ENCODE measurements at places on chromosomes 7 and 10. TPM values are rescaled to one million over a fixed set of nuclear protein-coding genes. Genes with fewer than 3 reads are reported as not detected.

Gene CNNM1
- total RNA-seq: 0.81 TPM

Gene TMEM176A
- not detected for total RNA-seq

Gene TMEM176B
- total RNA-seq: not detected

Gene SLC18A3
- not detected for total RNA-seq

Gene ADAM12
- total RNA-seq: not detected

Gene IDI2
- total RNA-seq: not detected

Gene PCLO
- total RNA-seq: not detected

Gene NFE2L3
- total RNA-seq: 12.5 TPM

GRCh38 chr7:70925411-70926115 is 206.4 kb upstream of the GALNT17 start:
- H3K4me3 ChIP-seq: no peak overlapping the region
- peaks cover 1% of the 10 kb centered on the region for H3K36me3 ChIP-seq
- H3K27ac ChIP-seq: no peak overlapping the region
- no peak for DNase-seq
- H3K27me3 ChIP-seq: no peaks in the 10 kb centered on the region
- no peaks in the 10 kb centered on the region for H3K4me1 ChIP-seq

- no peaks in the 10 kb centered on the region for H3K4me1 ChIP-seq
- no peak for DNase-seq
- no peaks in the 10 kb centered on the region for H3K36me3 ChIP-seq
Observed at GRCh38 chr7:14380881-14381280, 391.4 kb upstream of the ETV1 start.

GRCh38 chr10:89609833-89610346 is 35.2 kb downstream of the PANK1 start:
- no peak overlapping the region for H3K27ac ChIP-seq
- no peaks in the 10 kb centered on the region for H3K36me3 ChIP-seq
- no peaks in the 10 kb centered on the region for H3K27me3 ChIP-seq
- DNase-seq: peak; percentile 13
- H3K4me1 ChIP-seq: peaks cover 11% of the 10 kb centered on the region

GRCh38 chr7:36075561-36075960 is 77.5 kb upstream of the EEPD1 start:
- no peak overlapping the region for H3K27ac ChIP-seq
- no peaks in the 10 kb centered on the region for H3K36me3 ChIP-seq
- H3K27me3 ChIP-seq: no peaks in the 10 kb centered on the region
- H3K4me1 ChIP-seq: no peaks in the 10 kb centered on the region
- H3K4me3 ChIP-seq: no peak overlapping the region

- H3K27me3 ChIP-seq: no peaks in the 10 kb centered on the region
- peak overlapping the region; percentile 99 for H3K27ac ChIP-seq
Observed at GRCh38 chr7:50314836-50315592, 10.5 kb downstream of the IKZF1 start.

DNA sequence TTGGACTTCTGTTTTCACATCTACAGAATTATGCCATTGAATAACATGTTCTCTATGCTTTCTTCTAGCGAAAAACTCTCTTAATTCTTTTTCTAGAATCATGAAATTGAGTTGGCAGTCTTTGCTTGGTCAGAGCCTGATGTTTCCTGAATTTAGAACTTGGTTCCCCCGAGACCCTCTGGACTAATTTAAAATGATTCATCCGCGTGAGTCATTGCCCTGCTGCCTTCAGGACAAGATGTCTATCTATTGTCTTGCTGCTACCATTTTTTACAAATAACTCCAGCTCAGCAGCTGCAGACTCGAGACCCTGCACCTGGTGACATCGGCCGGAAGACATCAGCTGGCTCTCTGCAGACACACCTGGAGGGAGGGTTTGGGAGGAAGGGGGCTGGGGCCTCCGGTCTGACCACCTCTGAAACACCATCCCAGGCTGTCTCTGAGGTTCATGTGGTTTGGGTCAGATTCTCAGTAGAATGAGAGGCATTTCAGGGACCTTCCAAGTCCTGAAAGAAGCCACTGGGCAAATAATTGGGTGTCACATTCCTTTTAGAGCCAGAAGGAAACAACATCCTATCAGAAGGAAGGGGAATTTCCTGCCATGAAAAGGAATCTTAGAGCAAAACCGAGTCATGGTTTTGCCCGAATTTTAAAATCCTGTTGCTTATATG is 20.9 kb upstream of the KLF6 start:
- peaks cover 73% of the 10 kb centered on the region for H3K4me1 ChIP-seq
- no peaks in the 10 kb centered on the region for H3K27me3 ChIP-seq
- H3K4me3 ChIP-seq: peak overlapping the region; percentile 10
- DNase-seq: peak; percentile 45

- H3K4me3 ChIP-seq: no peak overlapping the region
- H3K36me3 ChIP-seq: peaks cover 27% of the 10 kb centered on the region
- no peak overlapping the region for H3K27ac ChIP-seq
- peaks cover 12% of the 10 kb centered on the region for H3K4me1 ChIP-seq
- peak; percentile 86 for DNase-seq
- peaks cover 1% of the 10 kb centered on the region for H3K27me3 ChIP-seq
Observed at GRCh38 chr10:100518761-100519241, 860 bp downstream of the SEC31B start.

- no peak overlapping the region for H3K27ac ChIP-seq
- no peak overlapping the region for H3K4me3 ChIP-seq
- H3K36me3 ChIP-seq: no peaks in the 10 kb centered on the region
- H3K4me1 ChIP-seq: no peaks in the 10 kb centered on the region
- H3K27me3 ChIP-seq: peaks cover 3% of the 10 kb centered on the region
Observed at GRCh38 chr7:158447506-158448171, 140.0 kb downstream of the PTPRN2 start.

DNA sequence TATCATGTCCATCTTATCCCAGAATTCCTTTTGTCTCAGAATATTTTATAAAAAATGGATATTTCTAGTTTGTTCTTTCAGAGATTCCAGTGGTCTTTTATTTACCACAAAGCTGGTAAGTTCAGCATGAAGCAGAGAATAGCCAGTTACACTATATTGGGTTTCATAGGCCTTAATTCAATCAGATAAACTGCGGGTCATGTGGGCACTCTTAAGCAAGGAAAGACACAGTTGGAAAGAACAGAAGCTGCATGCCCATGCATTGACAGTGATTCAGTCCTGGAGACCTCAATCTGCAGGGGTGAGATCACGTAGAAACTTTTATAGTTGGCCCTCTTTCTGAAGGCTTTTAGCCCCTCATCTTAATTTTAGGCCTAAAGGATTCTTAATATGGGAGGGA is 281.3 kb upstream of the IGFBP3 start:
- DNase-seq: no peak
- H3K36me3 ChIP-seq: no peaks in the 10 kb centered on the region
- no peak overlapping the region for H3K27ac ChIP-seq
- H3K4me1 ChIP-seq: no peaks in the 10 kb centered on the region
- H3K4me3 ChIP-seq: no peak overlapping the region

DNA sequence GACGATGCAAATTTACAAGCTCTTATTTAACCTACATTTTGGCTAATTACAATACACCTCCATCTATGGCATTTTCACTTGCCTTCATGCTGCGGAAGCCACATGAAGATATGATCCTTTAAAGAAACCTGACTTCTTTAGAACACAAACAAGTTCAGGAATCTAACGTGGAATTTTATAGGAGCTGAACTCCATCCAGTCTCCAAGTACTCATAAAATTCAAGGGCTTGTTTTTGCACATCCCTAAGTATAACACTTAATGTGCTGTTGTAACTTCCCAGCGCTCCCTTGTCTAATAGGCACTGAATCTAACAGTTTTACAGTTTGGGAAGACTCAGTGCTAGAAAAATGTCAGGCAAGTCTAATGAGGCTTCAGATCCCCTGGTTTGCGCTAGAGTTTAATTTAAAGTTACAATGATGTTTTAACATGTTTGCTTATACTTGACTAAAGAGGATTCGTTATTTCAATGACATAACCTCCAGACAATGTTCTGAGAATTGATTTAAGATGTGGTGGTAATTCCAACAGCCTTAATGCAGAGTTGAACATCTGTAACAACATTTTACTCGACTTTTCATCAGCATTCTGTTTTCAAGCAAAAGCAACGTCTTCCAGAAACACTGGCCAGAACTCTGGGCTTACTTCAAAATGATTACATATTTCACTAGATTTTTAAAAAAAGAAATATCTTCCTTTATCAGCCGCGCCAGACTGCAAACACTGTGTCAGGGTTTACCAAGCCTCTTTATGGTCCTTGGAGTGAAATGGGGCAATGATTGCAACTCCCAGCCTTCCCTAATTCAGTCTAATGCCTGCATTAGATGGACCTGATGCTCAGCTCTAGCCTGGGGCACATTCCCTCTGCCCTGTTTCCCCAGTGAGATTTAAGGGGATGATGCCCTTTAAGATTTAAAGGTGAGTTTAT is 664.3 kb downstream of the KCNMA1 start:
- no peak for DNase-seq
- no peaks in the 10 kb centered on the region for H3K36me3 ChIP-seq
- H3K4me1 ChIP-seq: no peaks in the 10 kb centered on the region
- H3K4me3 ChIP-seq: no peak overlapping the region
- H3K27ac ChIP-seq: no peak overlapping the region

GRCh38 chr10:54559498-54559897 is 241.5 kb downstream of the PCDH15 start:
- H3K4me1 ChIP-seq: no peaks in the 10 kb centered on the region
- no peak overlapping the region for H3K27ac ChIP-seq
- no peaks in the 10 kb centered on the region for H3K36me3 ChIP-seq
- no peak overlapping the region for H3K4me3 ChIP-seq

- H3K4me3 ChIP-seq: no peak overlapping the region
- no peak overlapping the region for H3K27ac ChIP-seq
Observed at GRCh38 chr7:148304083-148304335, 286.6 kb upstream of the C7orf33 start.

DNA sequence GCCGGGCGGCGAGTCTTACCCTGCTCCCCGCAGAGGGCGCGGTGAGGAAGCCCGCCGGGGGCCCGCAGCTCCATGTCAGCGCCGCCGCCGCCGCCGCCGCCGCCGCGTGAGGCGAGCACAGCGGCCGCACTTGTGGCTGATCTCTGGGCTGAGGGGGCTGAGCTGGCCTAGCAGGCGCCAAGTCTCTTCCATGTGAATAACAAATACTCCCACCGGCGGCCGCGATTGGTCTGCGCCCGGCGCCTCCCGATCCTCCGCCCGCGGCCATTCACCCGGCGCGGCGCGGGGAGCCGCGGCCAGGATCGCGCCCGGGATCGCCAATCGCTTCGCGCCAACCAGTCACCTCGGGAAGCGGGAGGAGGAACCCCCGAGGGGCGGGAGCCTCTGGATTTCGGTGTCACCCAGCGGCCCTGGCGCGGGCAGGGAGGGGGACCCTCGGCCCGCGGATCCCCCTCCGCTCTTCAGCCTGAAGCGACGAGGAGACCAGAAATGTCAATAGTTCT is at the start of gene GRM8:
Gene GRM8, minus strand, starts transcription at position 164 of the 503 bp plus-strand sequence.
- H3K27ac ChIP-seq: no peak within 1 kb of the TSS
- peak within 1 kb of the TSS; percentile 76 for H3K4me3 ChIP-seq
- peaks cover 62% of the 10 kb centered on the region for H3K27me3 ChIP-seq
- H3K4me1 ChIP-seq: peaks cover 14% of the 10 kb centered on the region
- no peaks in the 10 kb centered on the region for H3K36me3 ChIP-seq

DNA sequence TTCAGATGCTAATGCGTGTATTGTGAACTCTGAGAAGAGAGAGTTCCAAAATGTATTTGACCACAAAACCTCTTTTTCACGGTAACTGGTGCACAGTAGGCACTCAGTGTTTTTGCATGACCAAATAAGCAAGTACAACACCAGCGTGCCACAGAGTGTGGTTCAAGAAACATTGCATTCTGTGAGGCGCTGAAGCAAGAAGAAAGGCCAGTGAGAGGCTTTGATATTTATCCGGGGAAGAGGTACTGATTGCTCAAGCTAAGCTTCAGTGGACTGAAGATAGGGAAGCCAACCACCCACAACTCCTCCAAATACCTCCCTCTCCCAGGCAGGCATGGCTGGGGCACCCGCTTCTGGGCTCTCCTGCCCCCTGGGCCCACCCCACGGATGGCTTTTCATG is 611.2 kb downstream of the SDK1 start:
- DNase-seq: no peak
- no peaks in the 10 kb centered on the region for H3K27me3 ChIP-seq
- peaks cover 3% of the 10 kb centered on the region for H3K4me1 ChIP-seq
- no peaks in the 10 kb centered on the region for H3K36me3 ChIP-seq

DNA sequence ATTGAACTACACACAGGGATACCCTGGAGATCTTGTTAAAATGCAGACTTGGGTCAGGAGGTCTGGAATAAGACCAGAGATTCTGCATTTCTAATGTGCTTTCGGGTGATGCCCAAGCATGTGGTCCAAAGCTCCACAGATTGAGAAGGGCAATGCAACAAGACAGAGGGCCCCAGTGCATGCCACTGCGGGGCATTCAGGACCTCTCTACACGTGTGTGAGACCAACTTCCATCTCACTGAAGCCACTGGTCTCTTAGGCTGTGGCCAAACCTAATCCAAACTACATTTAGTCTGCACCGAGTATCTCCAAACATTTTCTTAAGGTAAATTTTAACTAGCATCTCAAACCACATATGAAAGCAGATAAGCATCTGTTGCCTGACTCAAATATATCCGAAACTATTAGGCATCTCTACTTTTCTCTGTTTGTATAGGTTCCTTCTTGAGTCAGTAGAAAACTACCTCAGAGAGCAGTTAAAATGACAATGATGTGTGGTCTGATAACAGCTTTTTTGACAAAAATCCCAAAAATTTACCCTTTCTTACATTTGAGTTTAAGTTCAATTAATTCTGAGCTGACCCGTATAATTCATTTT is 107.5 kb downstream of the ELMO1 start:
- peak overlapping the region; percentile 97 for H3K27ac ChIP-seq
- H3K4me3 ChIP-seq: peak overlapping the region; percentile 89
- peaks cover 57% of the 10 kb centered on the region for H3K36me3 ChIP-seq
- DNase-seq: no peak
- peaks cover 83% of the 10 kb centered on the region for H3K4me1 ChIP-seq

DNA sequence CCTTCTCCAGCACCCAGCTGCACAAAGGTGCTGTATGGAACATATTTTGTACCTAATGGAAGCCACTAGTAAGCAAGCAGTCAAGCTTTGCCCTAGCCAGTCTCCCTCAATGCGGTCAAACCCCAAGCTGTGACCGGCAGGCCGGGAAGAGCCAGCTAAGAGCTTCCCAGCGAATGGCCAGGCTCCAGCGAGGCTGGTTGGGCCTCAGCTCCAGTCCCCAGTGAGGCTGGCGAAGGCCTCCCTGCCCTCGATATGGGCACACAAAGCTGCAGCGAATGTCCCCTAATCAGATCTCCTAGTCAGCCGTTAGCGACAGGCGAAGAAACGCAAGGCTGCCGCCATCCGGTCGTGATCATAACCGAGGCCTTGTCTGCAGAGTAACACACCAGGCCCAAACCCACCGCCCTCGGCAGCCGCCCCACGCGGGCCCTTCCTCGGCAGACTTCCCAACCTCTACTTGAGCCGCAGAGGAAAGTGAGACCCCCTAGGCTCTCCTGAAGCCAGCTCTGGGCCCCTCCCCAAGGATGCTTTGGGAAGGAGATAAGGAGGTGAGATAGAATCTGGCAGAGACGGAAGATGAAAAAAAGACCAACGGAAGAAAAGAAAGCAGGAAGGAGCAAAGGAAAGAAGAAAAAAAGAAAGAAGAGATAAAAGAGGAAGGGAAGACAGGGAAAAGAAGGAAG is 3.1 kb upstream of the HOXA9 start:
- H3K27ac ChIP-seq: no peak overlapping the region
- peaks cover 77% of the 10 kb centered on the region for H3K27me3 ChIP-seq
- H3K4me3 ChIP-seq: no peak overlapping the region
- peaks cover 39% of the 10 kb centered on the region for H3K4me1 ChIP-seq

DNA sequence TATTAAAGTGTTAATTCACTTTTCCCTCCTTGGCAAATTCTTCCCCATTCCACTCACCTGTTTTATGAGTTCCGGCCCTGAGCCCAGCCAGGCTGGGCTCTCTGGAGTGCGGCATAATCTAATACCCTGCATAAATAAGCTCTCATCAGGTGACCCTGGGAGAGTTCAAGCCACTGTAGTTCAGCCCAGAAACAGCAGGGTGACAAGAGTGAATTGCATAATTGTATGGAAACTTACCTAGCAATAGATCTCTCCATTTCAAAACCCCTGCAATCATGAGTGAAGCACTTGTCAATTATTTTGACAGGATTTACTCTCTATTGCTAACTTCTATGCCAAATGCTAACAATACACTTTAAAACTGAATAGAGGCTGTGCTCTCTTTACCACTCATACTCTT is 94.7 kb downstream of the OSBPL3 start:
- H3K27me3 ChIP-seq: no peaks in the 10 kb centered on the region
- H3K4me3 ChIP-seq: no peak overlapping the region
